ENCODE measurements at places on chromosomes 16 and 17.

DNA sequence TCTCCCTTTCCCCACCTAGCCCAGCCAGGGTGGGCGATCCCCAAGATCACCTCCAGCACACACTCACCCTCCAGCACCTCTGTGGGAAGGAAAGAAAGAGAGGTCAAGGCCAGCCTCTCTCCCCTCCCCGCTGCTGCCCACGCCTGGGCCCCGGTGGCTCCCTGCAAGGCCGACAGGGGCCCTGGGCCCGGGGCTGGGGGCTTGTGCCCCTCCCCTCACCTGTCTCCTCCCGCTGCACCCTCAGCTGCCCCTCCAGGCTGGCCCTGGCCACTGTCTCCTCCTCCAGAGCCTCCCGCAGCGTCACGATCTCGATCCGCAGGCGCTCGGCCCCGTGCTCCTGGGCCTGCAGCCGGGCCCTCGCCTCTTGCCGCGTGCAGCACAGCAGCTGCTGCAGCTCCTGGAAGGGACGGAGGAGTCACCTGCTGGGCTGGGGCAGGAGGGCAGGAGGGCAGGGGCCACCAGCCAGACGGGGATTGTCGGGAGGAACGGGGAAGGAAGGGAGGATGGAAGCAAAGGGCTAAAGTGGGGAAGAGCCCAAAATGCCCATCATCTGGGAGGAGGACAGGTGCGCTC, 19.2 kb downstream of the RABEP2 start:
- no peak for DNase-seq

GRCh38 chr17:49523706-49524472, 28.8 kb downstream of the NGFR start:
- no peak for DNase-seq

- DNase-seq = peak; percentile 98
Measured at GRCh38 chr17:72465191-72466024, 344.6 kb downstream of the SOX9 start.

- DNase-seq = no peak
Measured at GRCh38 chr16:89815639-89816348, 653 bp downstream of the FANCA start.

- DNase-seq = no peak
Measured at GRCh38 chr17:44281570-44281969, 13.6 kb upstream of the SLC4A1 start.

GRCh38 chr17:17922070-17922614, 50.1 kb downstream of the TOM1L2 start:
- DNase-seq = no peak

DNA sequence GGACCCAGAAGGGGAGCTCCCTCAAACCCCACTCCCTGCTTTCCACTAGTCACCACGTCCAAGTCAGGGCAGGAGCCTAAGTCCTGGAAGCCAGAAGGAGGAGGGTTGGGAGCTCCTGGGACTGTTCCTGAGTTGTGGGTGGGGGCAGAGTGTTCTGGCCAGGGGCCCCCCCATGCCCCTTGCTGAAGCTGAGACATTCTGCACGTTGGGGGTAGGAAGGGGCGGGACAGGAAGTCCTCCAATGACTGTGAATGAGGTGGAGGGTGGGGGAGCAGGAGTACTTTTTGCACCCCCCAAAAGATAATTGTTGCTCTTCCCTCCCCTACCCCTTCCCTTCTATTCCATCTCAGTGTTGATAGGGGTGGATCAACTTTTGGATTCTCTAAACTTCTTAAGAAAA, 21.4 kb upstream of the C17orf113 start:
- no peak for DNase-seq

DNA sequence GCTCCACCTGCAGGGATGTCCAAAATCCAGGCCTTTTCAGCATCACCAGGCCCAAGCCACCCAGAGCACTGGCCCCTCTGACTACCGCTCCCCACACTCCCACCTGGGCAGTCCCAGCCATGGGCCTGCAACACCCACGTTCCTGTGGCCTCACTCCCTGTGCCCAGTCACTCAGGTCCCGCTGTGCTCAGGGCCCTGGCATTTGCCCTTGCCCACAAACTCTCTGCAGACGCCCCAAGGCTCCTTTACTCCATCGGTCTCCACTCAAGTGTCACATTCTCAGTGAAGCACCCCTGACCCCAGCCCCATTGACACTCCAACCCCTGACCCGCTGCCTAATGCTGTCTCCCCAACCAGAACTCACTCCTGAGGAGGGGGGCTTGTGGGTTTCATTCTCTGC, 23.6 kb downstream of the MPG start:
- DNase-seq = no peak

DNA sequence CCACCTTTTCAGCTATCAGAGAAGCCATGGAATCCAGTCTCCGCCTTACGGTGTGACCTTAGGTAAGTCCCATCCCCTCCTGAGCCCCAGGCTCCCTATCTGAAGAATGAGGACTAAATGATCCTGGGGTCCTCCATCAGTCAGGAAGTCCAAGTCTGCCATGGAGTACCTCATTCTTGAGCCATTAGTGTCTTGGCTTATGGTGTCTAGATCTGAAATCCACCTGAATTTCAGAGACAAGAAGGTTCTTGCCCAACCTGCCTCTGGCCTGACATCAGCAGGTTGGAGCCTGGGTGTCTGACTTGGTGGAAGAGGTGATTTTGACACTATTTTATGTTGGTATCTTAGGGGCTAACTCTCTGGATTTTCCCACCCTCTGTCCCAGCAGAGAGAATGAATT, 47.1 kb downstream of the CNGB1 start:
- no peak for DNase-seq

DNA sequence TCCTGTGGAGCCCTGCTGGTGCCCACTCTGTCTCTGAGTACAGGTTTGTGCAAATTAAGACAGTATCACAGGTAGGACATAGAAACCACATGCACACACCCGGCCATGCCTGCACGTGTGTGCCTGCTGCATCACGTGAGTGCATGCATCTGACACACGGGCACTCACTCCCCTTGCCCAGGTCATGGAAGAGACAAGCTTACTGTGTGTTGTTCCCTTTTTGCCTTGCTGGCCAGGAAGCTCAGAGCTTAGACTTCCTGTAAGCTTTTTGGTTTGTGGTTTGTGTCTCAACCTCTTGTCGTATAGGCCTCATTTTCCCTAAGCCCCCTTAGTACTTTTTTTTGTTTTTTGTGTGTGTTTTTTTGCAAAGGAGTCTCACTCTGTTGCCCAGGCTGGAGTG, 25.0 kb downstream of the ZNF469 start:
- no peak for DNase-seq

GRCh38 chr17:63138713-63139112, 172.7 kb downstream of the TANC2 start:
- DNase-seq = peak; percentile 54

- no peak for DNase-seq
Measured at GRCh38 chr17:33202796-33203495, 90.1 kb downstream of the ASIC2 start.
